Activated CD8-positive, alpha-beta memory T cell treated with anti-CD3 and anti-CD28 coated beads for 1 hour (primary cell): ENCODE measurements at places on chromosomes 4 and X.

DNA sequence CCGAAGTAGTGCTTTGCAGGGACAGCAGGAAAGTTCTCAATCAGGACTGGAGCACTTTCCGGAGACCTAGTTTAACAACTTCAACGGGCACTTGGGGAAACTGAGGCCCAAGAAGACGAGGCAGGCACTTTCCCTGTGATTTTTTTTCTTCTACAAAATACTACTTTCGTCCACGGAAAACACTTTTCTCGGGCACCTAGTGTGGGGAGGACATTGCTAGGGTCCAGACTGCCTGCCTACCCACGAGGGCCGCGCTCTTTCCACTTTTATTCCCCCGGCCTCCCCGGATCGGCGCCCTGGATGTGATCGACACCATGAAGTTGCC lies 125.4 kb upstream of the CXorf66 start:
- no peak for DNase-seq

GRCh38 chr4:118033148-118034052 lies 886 bp upstream of the NDST3 start:
- DNase-seq, result no peak

- no peak for DNase-seq
Observed at GRCh38 chr4:140046543-140046942, 107.4 kb downstream of the MAML3 start.

GRCh38 chr4:121192480-121192879 lies 28.4 kb upstream of the TNIP3 start:
- DNase-seq, result no peak

GRCh38 chrX:30483996-30484395 lies 93.6 kb downstream of the TASL start:
- no peak for DNase-seq

DNA sequence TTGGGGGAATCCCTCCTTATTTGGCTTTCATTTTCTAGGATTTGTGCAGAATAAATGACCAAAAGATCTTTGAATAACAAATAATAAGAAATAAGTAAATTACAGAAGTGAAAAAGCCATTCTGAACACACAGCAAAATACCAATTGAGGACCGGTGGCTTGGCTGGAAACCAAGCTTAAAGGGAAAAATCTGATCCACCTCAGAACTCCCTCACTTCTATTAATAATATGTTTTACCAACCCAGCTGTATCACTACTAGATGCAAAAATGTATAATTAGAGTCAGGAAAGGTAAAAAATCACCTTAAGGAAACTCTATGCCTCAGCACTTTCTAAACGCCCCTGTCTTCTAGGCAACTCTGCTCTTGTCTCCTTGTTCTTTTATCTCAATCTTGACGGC lies 77.3 kb downstream of the TSPAN5 start:
- DNase-seq, result no peak

- DNase-seq, result no peak
Observed at GRCh38 chr4:150699599-150699998, 117.6 kb downstream of the MAB21L2 start.

DNA sequence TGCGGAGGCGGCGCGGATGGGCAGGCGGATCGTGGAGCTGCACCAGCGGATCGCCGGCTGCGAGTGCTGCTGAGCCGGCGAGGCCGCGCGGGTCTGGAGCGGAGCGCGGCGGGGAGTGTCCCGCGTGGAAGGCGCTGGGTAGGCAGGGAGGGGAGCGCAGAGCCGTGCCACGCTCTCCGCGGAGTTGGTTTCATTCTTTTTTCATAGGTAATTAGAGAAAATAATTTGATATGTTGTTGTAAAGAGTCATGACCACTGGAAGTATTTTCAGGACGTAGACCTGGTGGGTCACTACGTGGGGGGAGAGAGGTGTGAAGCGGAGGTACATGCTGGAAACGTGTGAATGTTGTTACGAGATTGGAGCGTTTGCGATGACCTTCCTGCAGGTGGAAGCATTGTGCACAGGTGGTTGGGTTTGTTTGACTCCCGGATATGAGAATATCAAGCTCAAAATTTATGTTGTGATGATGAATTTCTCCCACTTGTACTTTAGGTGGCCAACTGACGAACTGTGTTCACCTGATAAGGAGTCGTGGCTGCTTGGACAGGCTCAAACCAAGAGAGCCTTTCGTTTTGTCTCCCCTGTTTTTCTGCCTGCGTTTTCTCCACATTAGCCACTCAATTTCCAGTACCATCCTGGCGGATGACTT lies 19.1 kb upstream of the S100P start:
- peak; percentile 29 for DNase-seq

DNA sequence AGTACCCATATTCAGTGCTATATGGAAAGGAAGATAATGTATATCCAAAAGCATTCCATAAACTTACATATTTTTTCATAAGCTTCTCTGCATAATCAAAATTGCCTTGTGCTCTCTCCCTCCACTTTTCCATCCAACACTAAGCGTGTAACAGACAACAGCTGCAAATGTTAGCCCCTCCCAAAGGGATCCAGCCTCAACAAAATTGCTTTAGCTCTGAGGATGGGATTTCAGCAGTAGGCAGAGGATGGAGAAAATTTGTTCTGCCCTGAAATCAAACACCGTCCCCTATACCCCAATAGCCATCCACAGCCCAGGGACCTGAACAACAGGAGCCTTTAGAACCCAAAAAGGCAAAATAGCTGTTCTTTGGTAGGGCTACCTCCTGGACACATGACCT lies 28.8 kb upstream of the FGF13 start:
- DNase-seq, result no peak

DNA sequence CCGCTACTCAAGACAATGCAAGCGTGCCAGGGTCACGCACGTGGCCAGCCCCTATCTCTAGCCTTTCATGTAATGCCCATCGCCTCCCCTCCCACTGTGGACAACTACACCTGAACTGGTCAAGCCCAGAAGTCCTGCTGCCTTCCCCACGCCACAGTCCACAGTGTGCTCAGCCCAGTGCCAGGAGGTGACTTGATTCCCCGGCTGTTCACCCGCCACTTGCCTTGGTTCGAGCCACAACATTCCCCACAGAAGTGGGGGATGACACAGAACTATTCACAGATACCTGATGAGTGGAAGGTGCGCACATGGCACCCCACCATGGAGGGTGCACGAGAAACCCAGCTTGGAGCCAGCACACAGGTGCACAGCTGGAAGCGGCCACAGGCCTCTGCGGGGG lies 6.8 kb downstream of the ARHGAP4 start:
- no peak for DNase-seq

DNA sequence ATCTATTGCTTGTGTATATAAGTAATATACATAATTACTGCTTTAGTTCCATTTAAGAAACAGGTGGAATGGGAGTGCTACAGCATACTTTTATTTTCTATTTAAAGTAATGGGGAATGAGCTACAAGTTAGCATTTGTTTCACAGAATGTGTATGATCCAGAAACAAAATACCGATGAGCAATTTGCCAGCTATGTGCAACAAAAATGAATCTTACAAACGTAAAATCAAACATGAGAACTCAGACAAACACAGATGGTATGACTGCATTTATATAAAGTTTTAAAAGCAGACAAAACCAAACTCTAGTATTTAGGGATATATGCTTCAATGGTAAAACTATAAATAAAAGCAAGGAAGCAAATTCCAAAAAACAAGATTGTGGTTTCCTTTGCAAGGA lies 141.7 kb downstream of the PAPSS1 start:
- DNase-seq, result no peak

GRCh38 chrX:81206476-81206875 lies 4.6 kb downstream of the SH3BGRL start:
- no peak for DNase-seq
